ENCODE measurements at places on chromosomes 4 and X. TPM values are rescaled to one million over a fixed set of nuclear protein-coding genes. Genes with fewer than 3 reads are reported as not detected.

Gene MMRN1
- total RNA-seq = 6.8 TPM

GRCh38 chrX:13009844-13010243 is 34.6 kb downstream of the FAM9C start:
- H3K36me3 ChIP-seq = no peaks in the 10 kb centered on the region
- H3K27ac ChIP-seq = no peak overlapping the region
- peaks cover 18% of the 10 kb centered on the region for H3K4me1 ChIP-seq
- H3K27me3 ChIP-seq = peaks cover 24% of the 10 kb centered on the region

GRCh38 chr4:4780729-4781244 is 78.7 kb upstream of the MSX1 start:
- peaks cover 13% of the 10 kb centered on the region for H3K27me3 ChIP-seq
- no peaks in the 10 kb centered on the region for H3K4me1 ChIP-seq
- no peak overlapping the region for H3K4me3 ChIP-seq
- peak; percentile 16 for DNase-seq
- H3K36me3 ChIP-seq = no peaks in the 10 kb centered on the region
- H3K27ac ChIP-seq = no peak overlapping the region

Gene LARP1B
- total RNA-seq = 35.5 TPM

DNA sequence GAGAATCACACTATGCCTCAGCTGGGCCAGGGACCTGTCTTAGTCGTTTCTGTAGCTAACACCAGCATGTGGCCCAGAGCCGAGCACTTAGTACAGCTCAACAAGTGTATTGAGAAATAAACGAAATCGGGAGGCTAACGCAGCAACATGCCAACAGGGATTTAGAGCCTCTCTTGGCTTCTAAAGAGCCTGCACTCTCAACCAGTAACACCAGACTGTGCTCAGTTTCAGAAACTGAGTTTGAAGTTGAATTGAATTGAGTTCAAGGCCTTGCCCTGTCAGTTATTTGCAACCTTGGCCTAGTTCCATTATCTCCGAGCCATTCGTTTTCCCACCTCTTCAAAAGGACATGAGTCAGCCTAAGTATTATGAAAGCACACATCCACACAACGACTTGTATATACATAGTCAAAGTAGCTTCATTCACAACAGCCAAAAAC is 71.3 kb upstream of the LDB2 start:
- H3K27ac ChIP-seq = no peak overlapping the region
- peaks cover 6% of the 10 kb centered on the region for H3K4me1 ChIP-seq
- DNase-seq = no peak
- H3K27me3 ChIP-seq = no peaks in the 10 kb centered on the region
- no peaks in the 10 kb centered on the region for H3K36me3 ChIP-seq
- H3K4me3 ChIP-seq = no peak overlapping the region

Gene PDCL2
- total RNA-seq = not detected

DNA sequence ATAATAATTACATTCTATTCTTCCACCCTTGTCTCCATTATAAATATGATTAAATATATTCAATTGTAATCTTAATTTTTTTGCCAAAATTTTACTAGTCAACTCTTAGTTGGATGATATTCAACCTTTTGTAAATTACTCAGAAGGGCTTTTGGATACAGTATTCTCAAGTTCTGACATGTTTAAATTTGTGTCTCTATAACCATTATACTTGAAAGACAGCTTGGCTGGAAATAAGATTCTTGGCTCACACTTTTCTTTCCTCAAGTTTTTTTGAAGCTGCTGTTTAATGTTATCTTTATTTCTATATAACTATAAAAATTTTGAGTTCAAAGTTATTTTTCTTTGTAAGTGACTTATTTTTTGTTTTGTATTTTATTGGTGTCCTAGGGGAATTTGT is 214.4 kb downstream of the ARAP2 start:
- H3K4me1 ChIP-seq = no peaks in the 10 kb centered on the region
- peak; percentile 23 for DNase-seq
- no peaks in the 10 kb centered on the region for H3K27me3 ChIP-seq
- no peak overlapping the region for H3K4me3 ChIP-seq

GRCh38 chrX:31091819-31092218 is 20.0 kb upstream of the FTHL17 start:
- no peaks in the 10 kb centered on the region for H3K4me1 ChIP-seq
- H3K4me3 ChIP-seq = no peak overlapping the region
- no peak overlapping the region for H3K27ac ChIP-seq

Gene RAI2
- total RNA-seq = 1.5 TPM

- H3K4me3 ChIP-seq = no peak overlapping the region
- DNase-seq = no peak
- H3K27ac ChIP-seq = no peak overlapping the region
These were observed 4.4 kb upstream of the SRPX start for GRCh38 chrX:38225093-38225492.

Gene BDH2
- total RNA-seq = 66.2 TPM

GRCh38 chr4:145716200-145716599 is 36.3 kb downstream of the C4orf51 start:
- peak overlapping the region; percentile 83 for H3K27ac ChIP-seq
- no peaks in the 10 kb centered on the region for H3K27me3 ChIP-seq
- H3K4me3 ChIP-seq = no peak overlapping the region
- DNase-seq = peak; percentile 89
- no peaks in the 10 kb centered on the region for H3K36me3 ChIP-seq
- H3K4me1 ChIP-seq = peaks cover 22% of the 10 kb centered on the region

DNA sequence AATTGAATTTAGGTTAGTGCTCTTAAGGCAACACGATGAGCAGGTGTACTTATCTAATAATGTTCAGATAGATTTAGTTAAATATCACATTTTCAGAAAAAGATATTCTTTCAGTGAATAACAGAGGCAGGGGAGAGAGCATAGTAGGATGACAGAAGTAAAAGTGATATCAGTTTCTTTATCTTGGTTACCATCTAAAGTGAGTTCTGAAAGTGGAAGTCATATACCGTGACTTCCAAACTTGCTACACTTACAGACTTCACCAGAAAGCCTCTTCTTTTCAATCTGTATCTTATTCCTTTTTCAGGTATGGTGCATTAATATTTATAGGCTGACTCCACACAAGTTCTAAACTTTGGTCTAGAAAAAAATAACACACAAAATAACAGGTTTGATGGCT is 124.9 kb downstream of the POU4F2 start:
- no peak overlapping the region for H3K4me3 ChIP-seq
- no peaks in the 10 kb centered on the region for H3K27me3 ChIP-seq
- no peak for DNase-seq
- H3K4me1 ChIP-seq = no peaks in the 10 kb centered on the region

DNA sequence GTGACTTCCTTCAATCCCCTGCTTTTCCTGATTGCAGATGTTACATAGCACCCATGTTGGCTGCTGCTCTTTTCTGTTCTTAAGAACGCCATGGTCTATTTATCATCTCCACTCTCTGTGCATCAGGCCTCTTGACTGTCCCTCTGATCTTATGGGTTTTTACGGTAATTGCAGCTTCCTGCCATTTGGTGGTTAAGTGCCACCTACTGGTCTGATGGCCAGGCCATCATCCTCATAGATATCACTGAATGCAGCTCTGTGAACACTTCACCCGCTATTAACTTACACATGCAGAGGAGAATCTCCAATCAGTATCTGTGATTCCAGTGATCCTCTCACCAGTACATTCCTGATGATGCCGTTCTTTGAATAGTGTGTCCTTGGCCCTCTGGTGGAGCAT is 382.4 kb downstream of the TRAM1L1 start:
- no peak for DNase-seq
- H3K4me3 ChIP-seq = no peak overlapping the region
- H3K36me3 ChIP-seq = no peaks in the 10 kb centered on the region
- H3K27me3 ChIP-seq = no peaks in the 10 kb centered on the region
- H3K4me1 ChIP-seq = no peaks in the 10 kb centered on the region
- H3K27ac ChIP-seq = no peak overlapping the region

GRCh38 chrX:100410901-100411801 is 1.1 kb upstream of the PCDH19 start:
- H3K27me3 ChIP-seq = peaks cover 66% of the 10 kb centered on the region
- no peak for DNase-seq
- no peaks in the 10 kb centered on the region for H3K36me3 ChIP-seq
- peak overlapping the region; percentile 38 for H3K4me3 ChIP-seq
- peaks cover 15% of the 10 kb centered on the region for H3K4me1 ChIP-seq
- H3K27ac ChIP-seq = no peak overlapping the region

Gene ZNF630
- total RNA-seq = 2.3 TPM

DNA sequence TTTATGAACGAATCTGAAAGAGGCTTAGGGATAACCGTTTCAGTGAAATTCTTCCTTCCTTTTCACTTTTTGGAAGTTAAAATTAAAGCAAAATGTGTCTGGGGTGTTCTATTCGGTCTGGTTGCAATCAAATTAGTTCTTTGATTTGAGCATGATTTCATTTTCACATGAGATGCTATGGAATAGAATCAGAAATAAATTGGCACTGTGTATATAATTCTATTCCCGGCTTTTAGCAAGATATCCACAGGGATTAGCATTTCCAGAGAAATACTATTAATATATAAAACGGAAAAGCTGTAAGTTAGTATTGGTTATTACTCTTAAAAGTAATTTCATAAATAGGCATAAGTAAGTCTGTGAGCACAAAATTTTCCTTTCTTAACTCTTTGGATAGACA is 1676.8 kb upstream of the PCDH7 start:
- no peak overlapping the region for H3K27ac ChIP-seq
- no peaks in the 10 kb centered on the region for H3K36me3 ChIP-seq
- H3K27me3 ChIP-seq = no peaks in the 10 kb centered on the region

DNA sequence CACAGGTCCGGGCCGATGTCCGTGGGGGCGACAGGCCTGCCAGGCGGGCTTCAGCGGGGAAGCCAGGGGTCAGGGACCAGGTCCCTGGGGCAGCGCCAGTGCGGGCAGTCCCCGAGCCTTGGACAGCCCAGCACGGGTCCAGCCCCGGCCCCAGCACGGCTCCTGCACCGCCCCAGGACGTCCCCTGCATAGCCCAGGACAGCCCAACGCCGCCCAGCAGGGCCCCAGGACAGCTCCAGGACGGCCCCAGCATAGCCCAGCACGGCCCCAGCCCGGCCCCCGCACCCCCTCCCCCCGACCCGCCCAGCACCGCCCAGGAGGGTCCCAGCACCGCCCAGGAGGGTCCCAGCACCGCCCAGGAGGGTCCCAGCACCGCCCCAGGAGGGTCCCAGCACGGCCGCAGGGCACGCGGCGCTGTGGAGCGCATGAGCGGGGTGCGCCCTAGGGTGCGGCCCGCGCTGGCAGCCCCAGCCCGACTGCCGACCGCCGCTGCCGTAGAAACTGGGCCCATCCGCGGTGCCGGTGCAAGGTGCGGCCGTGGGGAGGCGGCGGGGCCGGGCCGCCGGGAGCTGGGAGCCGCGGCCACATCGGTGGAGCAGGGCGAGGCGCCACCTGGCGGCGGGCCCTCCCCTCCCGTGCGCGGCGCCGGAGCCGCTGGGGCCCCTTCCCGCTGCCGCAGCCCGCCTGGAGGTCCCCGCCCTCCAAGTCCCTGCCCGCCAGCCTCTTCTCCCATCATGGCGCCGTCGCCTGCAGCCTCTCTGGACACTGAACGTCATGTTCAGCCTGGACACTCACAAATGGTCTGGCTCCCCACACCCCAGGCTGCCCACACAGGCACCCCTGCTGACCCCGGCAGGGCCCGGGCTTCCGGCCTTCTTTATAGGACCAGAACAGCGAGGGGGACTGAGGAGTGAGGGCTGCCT is 106.8 kb upstream of the NKX1-1 start:
- no peaks in the 10 kb centered on the region for H3K4me1 ChIP-seq
- peak; percentile 35 for DNase-seq
- H3K27ac ChIP-seq = no peak overlapping the region
- H3K4me3 ChIP-seq = peak overlapping the region; percentile 10
- H3K36me3 ChIP-seq = no peaks in the 10 kb centered on the region

DNA sequence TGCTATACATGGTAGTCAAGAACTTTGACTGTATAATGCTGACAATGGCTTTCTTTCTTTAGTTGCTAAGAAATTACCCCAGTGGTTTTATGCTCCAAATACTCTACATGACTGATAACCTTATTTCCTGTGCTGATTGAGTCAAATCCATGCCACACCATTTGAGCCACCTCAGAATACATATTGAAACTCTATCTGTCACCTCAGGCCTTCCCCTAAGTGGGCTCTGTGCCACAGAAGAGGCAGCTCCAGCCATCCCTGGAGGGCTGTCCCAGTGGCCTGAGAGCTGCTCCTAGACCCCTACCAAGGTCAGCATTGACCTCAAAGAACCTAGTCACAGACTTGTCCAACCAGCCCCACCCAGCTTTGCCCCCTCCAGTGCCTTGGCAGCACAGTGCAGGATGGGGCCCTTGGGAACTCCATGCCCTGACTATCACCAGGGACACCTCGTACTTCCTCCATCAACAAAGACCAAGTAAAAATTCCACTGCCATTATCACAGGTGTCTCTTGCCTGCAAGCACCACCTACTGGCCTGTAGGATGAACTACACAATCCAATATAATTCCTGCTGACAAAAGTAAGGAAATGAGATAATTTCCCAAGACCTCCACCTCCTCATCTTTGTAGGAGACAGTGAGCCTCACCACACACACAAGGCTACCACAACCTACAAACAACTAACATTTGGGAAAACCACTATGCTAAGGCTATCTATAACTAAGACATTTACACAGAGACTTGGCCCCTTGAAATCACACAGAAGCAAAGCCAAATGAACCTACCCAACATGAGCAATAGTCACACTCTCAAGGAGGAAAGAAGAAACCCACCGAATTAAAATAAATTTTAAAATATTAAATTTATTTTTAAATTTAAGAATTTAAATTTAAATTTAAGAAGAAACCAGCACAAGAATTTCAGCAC is 239.9 kb downstream of the NKX6-1 start:
- H3K36me3 ChIP-seq = no peaks in the 10 kb centered on the region
- H3K4me3 ChIP-seq = no peak overlapping the region
- H3K4me1 ChIP-seq = no peaks in the 10 kb centered on the region
- no peaks in the 10 kb centered on the region for H3K27me3 ChIP-seq
